Small intestine (tissue), 16 donors: ENCODE measurements at places on chromosomes 6 and 20.

DNA sequence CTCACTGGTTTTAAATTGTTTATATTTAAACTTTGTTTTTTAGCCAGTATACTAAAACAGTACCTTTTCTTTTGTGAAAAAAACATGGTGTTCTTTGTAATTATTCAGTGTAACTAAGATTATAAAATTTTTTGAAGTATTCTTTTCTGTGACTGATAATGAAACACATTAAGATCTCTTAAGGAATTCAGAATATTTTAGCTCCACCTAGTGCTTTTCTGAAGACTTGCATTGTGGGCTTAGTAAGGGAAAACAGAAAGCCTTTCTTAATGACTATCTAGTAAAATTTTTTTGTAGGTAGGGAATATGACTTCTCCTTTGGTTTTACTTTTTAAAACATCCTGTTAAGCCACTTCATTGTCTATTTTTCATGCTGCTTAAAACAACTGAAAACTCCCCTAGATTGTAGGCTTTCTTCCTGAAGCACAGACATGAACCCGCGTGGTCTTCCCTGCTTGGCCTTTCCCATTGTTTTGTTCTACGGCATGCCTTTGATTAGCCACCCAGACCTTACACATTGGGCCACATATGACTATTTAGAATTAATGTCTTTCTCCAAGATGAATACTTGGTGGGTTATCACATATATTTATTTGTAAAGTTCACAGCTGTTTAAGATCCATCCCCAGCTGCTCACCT lies 72.1 kb downstream of the AFDN start:
- H3K27ac ChIP-seq = no peak overlapping the region
- H3K36me3 ChIP-seq = peaks cover 23% of the 10 kb centered on the region
- no peak overlapping the region for H3K4me3 ChIP-seq
- peaks cover 2% of the 10 kb centered on the region for H3K4me1 ChIP-seq

- H3K27me3 ChIP-seq = peaks cover 4% of the 10 kb centered on the region
- no peak overlapping the region for H3K27ac ChIP-seq
- peaks cover 11% of the 10 kb centered on the region for H3K4me1 ChIP-seq
- no peak overlapping the region for H3K4me3 ChIP-seq
- no peaks in the 10 kb centered on the region for H3K36me3 ChIP-seq
Observed at GRCh38 chr6:33828452-33828763, 24.6 kb upstream of the MLN start.

DNA sequence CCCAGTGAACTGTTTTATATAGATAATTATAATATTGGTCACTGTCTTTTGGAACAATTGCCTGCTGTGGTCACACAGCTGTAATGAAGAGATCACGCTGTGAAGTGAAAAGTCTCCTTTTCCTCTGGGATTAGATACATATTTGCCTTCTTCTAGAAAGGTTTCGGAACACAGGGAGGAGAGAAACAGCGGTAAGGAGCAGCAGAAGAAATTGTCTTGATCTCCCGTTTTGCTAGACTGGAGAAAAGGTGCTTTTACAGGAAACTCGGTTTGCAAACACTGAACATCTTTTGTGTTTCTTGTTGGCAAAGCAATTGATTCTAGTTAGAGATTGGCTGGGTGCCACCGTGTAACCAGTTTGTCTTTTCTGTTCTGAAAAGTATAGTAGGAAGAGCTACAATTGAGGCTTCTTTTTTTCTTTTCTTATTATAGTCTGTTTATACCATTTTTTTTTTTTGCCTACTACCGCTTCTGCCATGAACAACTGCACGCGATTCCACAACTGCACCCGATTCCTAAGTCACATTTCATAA lies 404.1 kb upstream of the ID4 start:
- no peaks in the 10 kb centered on the region for H3K36me3 ChIP-seq
- DNase-seq = no peak
- H3K4me1 ChIP-seq = no peaks in the 10 kb centered on the region
- H3K4me3 ChIP-seq = no peak overlapping the region
- no peaks in the 10 kb centered on the region for H3K27me3 ChIP-seq
- no peak overlapping the region for H3K27ac ChIP-seq

GRCh38 chr6:153727885-153728284 lies 311.2 kb upstream of the OPRM1 start:
- H3K36me3 ChIP-seq = no peaks in the 10 kb centered on the region
- H3K27ac ChIP-seq = no peak overlapping the region
- H3K4me1 ChIP-seq = no peaks in the 10 kb centered on the region
- DNase-seq = no peak
- H3K27me3 ChIP-seq = no peaks in the 10 kb centered on the region

GRCh38 chr20:50095476-50096078 lies 17.4 kb downstream of the UBE2V1 start:
- H3K36me3 ChIP-seq = peaks cover 29% of the 10 kb centered on the region
- no peaks in the 10 kb centered on the region for H3K27me3 ChIP-seq
- DNase-seq = no peak
- H3K4me3 ChIP-seq = no peak overlapping the region
- peaks cover 8% of the 10 kb centered on the region for H3K4me1 ChIP-seq
- H3K27ac ChIP-seq = no peak overlapping the region

GRCh38 chr20:14948416-14948815 lies 611.0 kb upstream of the FLRT3 start:
- no peaks in the 10 kb centered on the region for H3K4me1 ChIP-seq
- H3K36me3 ChIP-seq = no peaks in the 10 kb centered on the region
- no peaks in the 10 kb centered on the region for H3K27me3 ChIP-seq
- H3K27ac ChIP-seq = no peak overlapping the region
- no peak overlapping the region for H3K4me3 ChIP-seq
- DNase-seq = peak; percentile 11

- no peak overlapping the region for H3K27ac ChIP-seq
- H3K27me3 ChIP-seq = no peaks in the 10 kb centered on the region
- no peak overlapping the region for H3K4me3 ChIP-seq
- no peaks in the 10 kb centered on the region for H3K4me1 ChIP-seq
- H3K36me3 ChIP-seq = no peaks in the 10 kb centered on the region
Observed at GRCh38 chr6:166589337-166589731, 2.9 kb upstream of the RAMACL start.

GRCh38 chr6:48281217-48281616 lies 170.2 kb upstream of the PTCHD4 start:
- no peaks in the 10 kb centered on the region for H3K27me3 ChIP-seq
- no peak overlapping the region for H3K4me3 ChIP-seq
- H3K4me1 ChIP-seq = no peaks in the 10 kb centered on the region
- no peaks in the 10 kb centered on the region for H3K36me3 ChIP-seq

DNA sequence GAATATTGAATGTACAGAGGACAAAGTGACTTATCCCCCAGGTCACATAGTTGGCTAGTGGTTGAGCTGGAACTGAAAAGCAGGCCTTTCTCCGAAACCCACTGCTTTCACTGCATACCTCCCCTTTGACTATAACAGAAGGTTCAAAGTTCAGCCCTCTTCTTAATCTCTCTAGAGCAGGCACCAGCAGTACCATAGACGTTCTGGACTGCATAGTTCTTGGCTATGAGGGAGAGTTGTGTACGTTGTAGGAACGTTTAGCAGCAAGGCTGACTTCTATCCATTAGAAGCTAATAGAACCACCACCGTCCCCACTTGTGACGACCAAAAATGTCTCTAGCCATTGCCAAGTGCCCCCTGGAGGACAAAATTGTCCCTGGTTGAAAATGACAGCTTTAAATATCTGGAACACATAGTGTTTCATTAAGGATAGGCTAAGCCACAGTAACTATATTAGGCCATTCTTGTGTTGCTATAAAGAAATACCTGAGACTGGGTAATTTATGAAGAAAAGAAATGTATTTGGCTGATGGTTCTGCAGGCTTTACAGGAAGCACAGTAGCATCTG lies 123.8 kb upstream of the MTHFD1L start:
- no peaks in the 10 kb centered on the region for H3K36me3 ChIP-seq
- H3K27me3 ChIP-seq = no peaks in the 10 kb centered on the region
- H3K4me1 ChIP-seq = no peaks in the 10 kb centered on the region
- DNase-seq = peak; percentile 7
- no peak overlapping the region for H3K27ac ChIP-seq

DNA sequence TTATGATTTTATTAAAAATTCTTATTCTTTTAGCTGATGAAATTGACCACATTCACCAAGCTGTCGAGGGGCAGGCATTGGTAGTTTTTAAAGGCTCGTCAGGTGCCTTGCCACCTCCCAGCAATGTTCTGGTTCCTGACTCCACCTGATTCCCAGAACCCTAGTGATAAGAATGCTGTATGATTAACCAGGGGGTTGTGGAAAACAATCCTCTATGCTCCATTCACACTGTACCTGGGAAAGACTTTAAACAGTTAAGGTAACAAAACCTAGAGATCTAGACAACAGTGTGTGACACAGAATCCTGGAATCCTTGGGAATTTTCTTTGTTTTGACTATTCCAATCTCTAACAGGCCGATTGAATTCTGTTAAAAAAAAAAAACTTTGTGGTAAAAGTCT lies 165.7 kb upstream of the OLIG3 start:
- H3K36me3 ChIP-seq = no peaks in the 10 kb centered on the region
- peak; percentile 76 for DNase-seq
- H3K4me3 ChIP-seq = no peak overlapping the region
- H3K27ac ChIP-seq = peak overlapping the region; percentile 63

GRCh38 chr20:16537025-16537665 lies 36.1 kb downstream of the KIF16B start:
- no peaks in the 10 kb centered on the region for H3K4me1 ChIP-seq
- H3K27ac ChIP-seq = peak overlapping the region; percentile 43
- peak; percentile 67 for DNase-seq
- H3K27me3 ChIP-seq = no peaks in the 10 kb centered on the region

DNA sequence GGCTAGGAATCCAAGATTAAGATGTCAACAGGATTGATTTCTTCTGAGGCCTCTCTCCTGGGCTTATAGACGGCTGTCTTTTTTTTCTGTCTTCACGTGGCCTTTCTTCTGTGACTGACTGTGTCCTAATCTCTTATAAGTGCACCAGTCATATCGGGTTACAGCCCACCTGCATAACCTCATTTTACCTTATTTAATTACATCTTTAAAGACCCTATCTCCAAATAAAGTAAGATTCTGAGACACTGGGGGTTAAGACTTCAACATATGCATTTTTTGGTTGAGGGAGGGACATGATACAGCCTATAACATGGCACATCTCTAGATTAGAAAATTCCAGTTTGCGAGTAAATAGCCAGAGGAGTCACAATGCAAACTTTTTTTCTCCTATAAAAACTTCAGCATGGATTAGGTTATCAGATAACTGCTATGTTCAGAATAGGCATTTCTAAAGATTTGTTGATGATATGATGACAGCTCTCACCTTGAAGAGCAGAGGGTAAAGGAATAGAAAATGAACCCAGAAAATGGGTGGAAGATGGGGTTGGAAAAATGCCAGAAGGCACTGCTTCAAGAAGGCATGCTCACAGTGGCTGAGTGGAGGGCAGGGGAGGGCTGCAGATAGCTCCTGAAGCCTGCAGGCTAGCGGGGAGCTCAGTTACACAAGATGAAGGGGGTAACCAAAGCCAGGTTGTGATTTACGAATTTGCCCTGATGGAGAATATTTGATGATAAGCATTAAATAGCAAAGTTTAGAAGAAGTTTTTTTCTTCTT lies 8.7 kb upstream of the PDE7B start:
- no peak overlapping the region for H3K4me3 ChIP-seq
- H3K27me3 ChIP-seq = peaks cover under 1% of the 10 kb centered on the region
- H3K27ac ChIP-seq = no peak overlapping the region
- H3K36me3 ChIP-seq = no peaks in the 10 kb centered on the region

DNA sequence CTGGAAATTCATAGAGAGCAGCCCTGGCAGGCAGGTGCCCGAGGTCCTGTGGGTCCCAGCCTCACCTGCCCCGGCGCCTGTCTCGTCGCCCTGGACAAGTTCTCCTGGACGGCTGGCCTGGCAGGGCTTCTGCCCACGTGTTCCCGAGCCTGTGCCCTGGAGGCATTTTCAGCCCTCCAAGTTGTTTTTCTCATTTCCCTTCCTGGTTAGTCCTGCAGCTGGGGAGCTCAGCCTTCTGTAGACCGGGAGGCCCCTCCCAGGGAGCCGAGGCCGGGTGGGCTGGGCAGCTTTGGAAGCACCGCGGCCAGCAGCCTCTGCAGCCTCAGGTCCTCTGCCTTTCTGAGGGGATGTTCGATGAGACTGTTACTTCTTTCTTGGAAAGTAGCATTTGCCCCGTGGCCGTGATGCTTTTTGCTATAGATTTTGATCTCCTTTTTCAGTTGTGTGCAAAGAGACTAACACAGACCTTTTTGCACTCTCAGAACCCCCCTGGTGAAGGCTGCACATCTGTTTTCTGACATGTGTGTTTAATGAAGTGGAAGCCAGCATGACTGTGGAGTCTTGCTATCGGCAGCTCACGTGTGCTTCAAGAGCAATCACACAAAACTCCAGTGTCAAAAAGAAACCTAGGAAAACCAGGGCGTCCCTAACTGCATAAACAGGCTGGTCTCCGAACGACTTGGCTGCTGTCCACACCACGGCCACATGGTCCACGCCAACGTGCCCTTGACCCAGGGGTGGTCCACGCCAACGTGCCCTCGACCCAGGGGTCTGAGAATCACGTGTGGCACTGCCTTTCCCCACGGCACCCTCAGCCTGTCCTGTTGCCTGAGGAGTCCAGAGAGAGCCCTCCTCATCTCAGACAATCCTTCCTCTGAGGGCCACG lies 207.5 kb downstream of the SMOC2 start:
- no peaks in the 10 kb centered on the region for H3K27me3 ChIP-seq
- peaks cover 9% of the 10 kb centered on the region for H3K4me1 ChIP-seq
- no peak overlapping the region for H3K27ac ChIP-seq

GRCh38 chr6:38215225-38215624 lies 395.7 kb downstream of the ZFAND3 start:
- H3K4me1 ChIP-seq = no peaks in the 10 kb centered on the region
- no peak overlapping the region for H3K27ac ChIP-seq
- no peak overlapping the region for H3K4me3 ChIP-seq
- H3K36me3 ChIP-seq = no peaks in the 10 kb centered on the region
- DNase-seq = no peak
- no peaks in the 10 kb centered on the region for H3K27me3 ChIP-seq

DNA sequence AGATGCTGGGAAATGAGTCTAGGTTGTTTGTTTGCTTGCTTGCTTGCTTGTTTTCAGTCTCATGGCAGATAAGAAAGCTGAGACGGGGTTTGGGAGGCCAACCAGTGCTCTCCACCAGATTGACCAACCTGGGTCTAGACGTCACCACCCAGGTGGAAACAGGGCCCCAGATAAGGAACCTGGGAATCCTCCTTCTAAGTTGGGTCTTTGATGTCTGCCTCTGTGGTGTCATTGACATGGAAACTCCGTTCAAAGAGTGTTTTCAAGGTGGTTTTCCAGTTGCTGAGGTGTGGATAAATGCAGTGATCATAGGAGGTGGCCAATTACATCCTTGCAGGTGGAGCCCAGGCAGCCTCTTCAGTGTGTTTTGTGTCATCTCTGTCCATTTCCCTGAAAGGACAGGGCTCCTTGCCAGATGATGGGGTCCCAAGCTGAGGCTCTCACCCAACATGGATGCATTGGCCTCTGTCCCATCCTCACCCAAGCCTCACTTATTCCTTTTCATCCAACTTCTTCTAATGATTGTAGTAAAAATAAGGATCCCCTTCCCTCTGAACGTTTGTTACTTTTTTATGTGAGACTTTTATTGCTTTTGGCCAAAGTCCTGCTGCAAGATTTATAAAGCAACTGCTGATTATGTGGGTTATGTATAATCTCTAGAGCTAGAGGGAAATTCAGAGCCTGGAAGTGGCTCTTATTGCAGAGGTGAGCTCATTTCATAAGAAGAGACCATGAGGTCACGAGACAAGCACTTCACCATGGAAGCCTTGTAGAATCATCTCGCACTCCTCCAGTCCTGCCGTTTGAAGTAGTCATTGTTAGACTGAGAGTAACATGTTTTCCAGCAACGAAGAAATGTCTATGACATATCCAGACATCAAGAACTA lies 32.0 kb upstream of the SYNDIG1 start:
- peak; percentile 89 for DNase-seq
- H3K4me1 ChIP-seq = peaks cover 3% of the 10 kb centered on the region
- H3K36me3 ChIP-seq = no peaks in the 10 kb centered on the region
- H3K4me3 ChIP-seq = no peak overlapping the region
- peak overlapping the region; percentile 74 for H3K27ac ChIP-seq
- H3K27me3 ChIP-seq = no peaks in the 10 kb centered on the region
